ENCODE measurements at places on chromosomes 12 and 14.

GRCh38 chr12:85779768-85780167 is 56.4 kb downstream of the RASSF9 start:
- no peaks in the 10 kb centered on the region for H3K27me3 ChIP-seq
- no peak overlapping the region for H3K4me3 ChIP-seq

- H3K27me3 ChIP-seq = no peaks in the 10 kb centered on the region
- no peaks in the 10 kb centered on the region for H3K36me3 ChIP-seq
- no peak overlapping the region for H3K4me3 ChIP-seq
- DNase-seq = no peak
- no peaks in the 10 kb centered on the region for H3K4me1 ChIP-seq
These were observed 499.2 kb downstream of the CCER1 start for GRCh38 chr12:90455756-90456155.

DNA sequence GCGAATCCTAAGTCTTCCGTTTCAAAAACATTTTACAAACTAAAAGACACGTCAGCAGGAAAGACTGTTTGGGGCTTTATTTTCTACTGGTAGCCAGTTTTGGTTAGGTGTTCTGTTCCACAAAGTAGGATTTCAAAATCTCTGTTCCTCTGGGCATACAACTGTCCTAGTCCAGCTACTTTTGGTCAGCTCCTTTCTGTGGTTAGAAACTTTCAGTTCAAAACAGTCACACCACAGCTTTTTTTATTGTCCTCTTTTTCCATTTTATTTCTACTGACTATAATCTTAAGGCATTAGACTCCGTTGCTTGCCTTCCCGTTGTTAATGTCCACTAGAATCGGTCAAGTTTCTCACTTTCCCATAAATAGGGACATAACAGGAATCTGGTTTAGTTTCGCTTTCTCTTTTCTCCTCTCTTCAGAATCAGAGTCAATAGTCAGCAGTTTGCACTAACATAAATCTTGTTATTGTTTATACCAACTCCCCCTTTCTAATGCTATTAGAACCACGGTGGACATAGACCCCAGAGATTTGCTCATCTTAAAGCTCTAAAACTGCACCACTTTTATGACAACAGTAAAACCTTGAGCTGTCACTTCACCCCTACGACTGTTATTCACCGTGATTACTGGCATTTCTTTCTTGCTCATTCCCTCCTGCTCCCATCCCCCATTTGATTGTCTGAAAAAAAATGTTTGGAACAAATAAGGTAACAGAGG is 41.5 kb upstream of the NPAS3 start:
- no peak for DNase-seq
- no peaks in the 10 kb centered on the region for H3K27me3 ChIP-seq
- peak overlapping the region; percentile 30 for H3K4me3 ChIP-seq
- peak overlapping the region; percentile 57 for H3K27ac ChIP-seq
- no peaks in the 10 kb centered on the region for H3K4me1 ChIP-seq

GRCh38 chr14:65229748-65230728 is 127.7 kb upstream of the MAX start:
- H3K4me1 ChIP-seq = peaks cover 15% of the 10 kb centered on the region
- H3K4me3 ChIP-seq = peak overlapping the region; percentile 22
- DNase-seq = peak; percentile 49

- H3K27ac ChIP-seq = no peak overlapping the region
- H3K27me3 ChIP-seq = no peaks in the 10 kb centered on the region
- H3K36me3 ChIP-seq = no peaks in the 10 kb centered on the region
- no peaks in the 10 kb centered on the region for H3K4me1 ChIP-seq
- peak; percentile 16 for DNase-seq
- H3K4me3 ChIP-seq = no peak overlapping the region
These were observed 100.8 kb downstream of the PPM1A start for GRCh38 chr14:60349663-60350365.

GRCh38 chr14:50860478-50861086 is 11.3 kb upstream of the ABHD12B start:
- H3K27me3 ChIP-seq = no peaks in the 10 kb centered on the region
- H3K36me3 ChIP-seq = no peaks in the 10 kb centered on the region
- peaks cover 10% of the 10 kb centered on the region for H3K4me1 ChIP-seq
- peak overlapping the region; percentile 35 for H3K4me3 ChIP-seq
- DNase-seq = peak; percentile 88
- peak overlapping the region; percentile 63 for H3K27ac ChIP-seq

DNA sequence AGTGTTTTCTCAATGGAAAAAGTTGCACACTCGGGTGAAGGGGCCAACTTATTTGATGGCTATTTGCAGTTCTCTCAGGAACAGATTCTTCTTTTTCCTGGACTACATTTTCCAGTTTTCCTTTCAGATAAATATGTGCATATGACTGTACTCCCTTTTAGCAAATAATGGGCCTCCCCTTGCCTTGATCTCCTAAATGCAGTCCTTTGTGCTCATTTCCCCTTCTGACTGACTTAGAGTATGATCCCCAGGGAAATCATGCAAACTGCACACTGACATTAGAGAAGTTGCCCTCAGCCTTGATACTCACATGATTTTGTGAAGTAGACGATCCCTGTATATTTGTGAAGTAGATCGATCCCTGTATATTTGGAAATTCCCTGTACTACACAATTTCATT is 492.9 kb upstream of the NOVA1 start:
- H3K27me3 ChIP-seq = no peaks in the 10 kb centered on the region
- H3K4me1 ChIP-seq = no peaks in the 10 kb centered on the region
- H3K27ac ChIP-seq = no peak overlapping the region
- H3K36me3 ChIP-seq = no peaks in the 10 kb centered on the region

DNA sequence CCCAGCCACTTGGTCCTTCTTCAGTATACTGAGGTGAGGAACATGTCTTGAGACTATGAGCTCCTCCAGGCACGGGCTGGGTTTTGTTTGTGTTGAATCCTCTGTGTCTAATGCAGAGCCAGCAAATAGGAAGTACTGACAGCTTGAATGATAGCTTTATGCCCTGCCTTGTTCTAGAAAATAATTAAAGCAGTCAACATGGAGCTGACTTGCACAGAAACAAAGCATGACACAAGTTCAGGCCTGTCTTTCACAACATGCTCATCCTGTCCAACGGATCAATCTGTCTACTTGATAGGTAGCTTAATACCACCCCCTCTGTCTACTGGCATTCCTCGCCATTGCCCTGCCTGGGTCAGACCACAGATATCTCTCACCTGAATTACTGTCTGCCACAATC is 140.9 kb downstream of the ESRRB start:
- no peaks in the 10 kb centered on the region for H3K36me3 ChIP-seq
- H3K4me3 ChIP-seq = no peak overlapping the region
- no peaks in the 10 kb centered on the region for H3K4me1 ChIP-seq

DNA sequence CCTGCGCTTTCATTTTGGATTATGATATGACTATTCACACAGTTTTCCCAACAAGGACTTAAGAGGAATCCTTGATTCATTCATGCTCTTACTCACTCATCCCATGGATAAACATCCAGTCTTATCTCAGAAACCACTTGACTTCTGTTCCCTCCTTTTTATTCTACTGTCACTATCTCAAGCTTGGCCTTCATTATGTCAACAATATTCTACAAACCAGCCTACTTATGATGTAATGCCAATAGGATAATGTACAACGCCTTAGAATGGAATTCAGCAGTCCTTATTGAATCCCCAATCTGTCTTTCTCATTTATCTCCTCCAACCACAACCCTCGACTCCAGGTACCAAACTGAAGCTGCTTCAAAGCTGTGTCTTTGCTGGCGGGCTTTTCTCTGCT is 448.5 kb downstream of the PDZRN4 start:
- no peaks in the 10 kb centered on the region for H3K27me3 ChIP-seq
- no peaks in the 10 kb centered on the region for H3K4me1 ChIP-seq
- no peak overlapping the region for H3K27ac ChIP-seq
- no peak overlapping the region for H3K4me3 ChIP-seq
- H3K36me3 ChIP-seq = no peaks in the 10 kb centered on the region
- no peak for DNase-seq

GRCh38 chr14:29911810-29912209 is 15.8 kb downstream of the PRKD1 start:
- no peak for DNase-seq
- no peak overlapping the region for H3K4me3 ChIP-seq
- H3K27me3 ChIP-seq = no peaks in the 10 kb centered on the region
- no peak overlapping the region for H3K27ac ChIP-seq

DNA sequence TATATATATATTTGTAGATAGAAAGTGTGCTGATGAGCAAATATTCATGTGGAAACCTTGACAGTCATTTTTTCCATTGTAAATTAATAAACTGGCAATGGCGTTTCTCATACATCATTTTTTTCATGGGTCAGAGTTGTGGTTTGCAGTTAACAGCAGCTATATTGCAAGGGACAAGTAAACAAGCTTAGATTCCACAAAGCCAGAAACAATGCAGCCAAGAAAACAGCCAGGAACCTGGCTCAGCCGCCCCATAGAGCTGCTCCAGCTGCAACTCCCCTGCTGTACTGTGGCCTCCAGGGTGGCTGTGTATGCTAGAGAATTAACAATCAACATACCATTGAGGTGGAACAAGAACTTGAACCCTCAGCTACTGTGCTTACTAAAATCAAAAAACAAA is 298.2 kb downstream of the TMEM132D start:
- H3K4me3 ChIP-seq = no peak overlapping the region
- no peak overlapping the region for H3K27ac ChIP-seq
- no peaks in the 10 kb centered on the region for H3K36me3 ChIP-seq
- H3K4me1 ChIP-seq = no peaks in the 10 kb centered on the region

- no peaks in the 10 kb centered on the region for H3K27me3 ChIP-seq
- peaks cover 57% of the 10 kb centered on the region for H3K4me1 ChIP-seq
- no peak overlapping the region for H3K4me3 ChIP-seq
- H3K36me3 ChIP-seq = no peaks in the 10 kb centered on the region
- DNase-seq = peak; percentile 46
These were observed 254.0 kb upstream of the ATP2B1 start for GRCh38 chr12:89962648-89963047.

- H3K27me3 ChIP-seq = no peaks in the 10 kb centered on the region
- no peaks in the 10 kb centered on the region for H3K36me3 ChIP-seq
- H3K4me1 ChIP-seq = no peaks in the 10 kb centered on the region
- H3K4me3 ChIP-seq = no peak overlapping the region
- peak overlapping the region; percentile 58 for H3K27ac ChIP-seq
These were observed 268.3 kb upstream of the PRKD1 start for GRCh38 chr14:30195941-30196340.

GRCh38 chr14:90987140-90987539 is 73.3 kb downstream of the RPS6KA5 start:
- no peak overlapping the region for H3K27ac ChIP-seq
- H3K4me1 ChIP-seq = no peaks in the 10 kb centered on the region
- no peaks in the 10 kb centered on the region for H3K27me3 ChIP-seq
- no peak overlapping the region for H3K4me3 ChIP-seq

DNA sequence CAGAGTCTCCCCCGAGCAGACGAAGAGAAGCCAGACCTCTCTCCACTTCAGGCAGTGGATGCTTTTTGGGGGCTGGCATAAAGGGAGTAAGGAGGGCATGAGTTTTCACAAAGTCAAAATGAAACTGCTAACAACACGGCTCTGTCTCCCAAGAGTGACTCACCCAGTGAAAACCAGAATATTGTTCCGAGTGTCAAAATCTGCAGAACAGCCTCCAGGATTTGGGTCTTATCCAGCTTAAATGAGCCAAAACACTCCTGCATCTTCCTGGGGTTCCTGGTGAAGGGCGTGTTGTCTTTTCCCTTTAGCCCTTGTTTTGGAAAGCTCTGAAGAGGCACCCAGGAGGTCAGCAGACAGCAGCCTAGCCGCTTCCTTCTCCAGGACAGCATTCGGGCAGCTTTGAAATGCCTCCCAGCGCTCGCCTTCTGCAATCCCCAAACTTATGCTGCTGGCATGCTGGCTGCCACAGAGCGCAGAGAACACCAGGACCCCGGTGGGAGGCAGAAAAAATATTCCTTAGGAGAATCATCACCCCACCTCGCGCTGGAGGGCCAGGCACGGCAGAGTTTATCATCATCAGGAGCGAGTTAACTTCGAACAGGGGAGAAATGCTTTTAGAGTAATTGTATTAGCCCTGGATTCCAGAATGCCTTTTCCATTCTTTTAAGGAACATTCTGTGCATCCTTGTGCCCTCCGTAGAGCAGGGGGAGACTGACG is 117.7 kb upstream of the NCOR2 start:
- H3K4me3 ChIP-seq = no peak overlapping the region
- H3K4me1 ChIP-seq = peaks cover 13% of the 10 kb centered on the region
- H3K27me3 ChIP-seq = no peaks in the 10 kb centered on the region
- DNase-seq = no peak
- H3K27ac ChIP-seq = peak overlapping the region; percentile 86
- H3K36me3 ChIP-seq = no peaks in the 10 kb centered on the region

DNA sequence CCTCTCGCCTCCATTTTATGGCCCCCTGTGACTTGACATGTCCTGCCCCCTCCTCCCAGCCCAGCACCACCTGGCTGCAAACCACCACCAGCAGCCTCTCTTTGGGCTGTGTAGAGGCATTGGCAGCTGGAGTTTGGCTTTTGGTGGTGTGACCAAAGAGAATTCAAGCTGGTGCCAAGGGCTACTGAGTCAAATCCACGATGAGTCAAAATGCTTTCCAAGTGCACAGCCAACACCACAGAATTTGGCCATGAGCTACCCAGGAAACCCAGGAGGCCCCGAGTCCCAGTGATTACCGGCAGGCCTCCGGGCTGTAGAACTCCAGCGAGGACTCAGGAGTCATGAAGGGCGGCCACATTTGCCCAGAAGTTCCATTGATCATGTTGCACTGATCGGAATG is 53.8 kb downstream of the SCARB1 start:
- no peak overlapping the region for H3K4me3 ChIP-seq
- no peak for DNase-seq
- no peaks in the 10 kb centered on the region for H3K4me1 ChIP-seq
- H3K27me3 ChIP-seq = no peaks in the 10 kb centered on the region

DNA sequence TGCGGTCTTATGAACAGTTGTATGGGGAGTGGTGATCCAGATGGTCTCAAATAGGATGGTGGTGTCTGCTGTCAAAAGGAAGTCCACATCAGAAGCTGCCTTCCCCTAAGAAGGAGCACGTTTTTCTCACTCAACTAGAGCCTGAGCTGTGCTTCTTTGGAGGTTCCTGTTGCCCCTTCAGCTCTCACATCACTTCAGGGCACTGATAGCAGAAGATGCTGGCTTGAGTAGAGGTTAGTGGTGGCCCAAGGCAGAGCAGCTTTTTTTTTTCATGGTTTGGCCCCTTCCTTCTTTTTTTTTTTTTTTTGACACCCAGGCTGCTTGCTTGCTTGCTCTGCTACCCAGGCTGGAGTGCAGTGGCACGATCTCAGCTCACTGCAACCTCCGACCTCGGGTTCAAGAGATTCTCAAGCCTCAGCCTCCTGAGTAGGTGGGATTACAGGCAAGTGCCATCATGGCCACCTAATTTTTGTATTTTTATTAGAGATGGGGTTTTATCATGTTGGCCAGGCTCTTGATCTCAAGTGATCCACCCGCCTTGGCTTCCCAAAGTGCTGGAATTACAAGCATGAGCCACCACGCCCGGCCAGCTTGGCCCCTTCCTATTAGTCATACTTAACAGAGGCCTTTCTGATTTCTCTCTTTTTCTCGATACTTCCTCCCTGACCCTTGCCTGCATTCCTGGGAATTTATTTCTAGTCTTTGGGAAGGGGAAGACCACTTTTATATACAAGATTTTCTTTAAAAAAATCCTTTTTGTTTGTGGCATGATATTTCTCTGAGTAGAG is 31.6 kb downstream of the KLRD1 start:
- H3K27me3 ChIP-seq = no peaks in the 10 kb centered on the region
- no peak overlapping the region for H3K27ac ChIP-seq
- no peaks in the 10 kb centered on the region for H3K4me1 ChIP-seq
- DNase-seq = no peak
- H3K36me3 ChIP-seq = no peaks in the 10 kb centered on the region

GRCh38 chr14:36019126-36019525 is 157.4 kb downstream of the PTCSC3 start:
- no peaks in the 10 kb centered on the region for H3K36me3 ChIP-seq
- H3K27me3 ChIP-seq = no peaks in the 10 kb centered on the region
- no peak overlapping the region for H3K4me3 ChIP-seq
- H3K27ac ChIP-seq = no peak overlapping the region

- H3K27ac ChIP-seq = peak overlapping the region; percentile 78
- peak overlapping the region; percentile 83 for H3K4me3 ChIP-seq
- DNase-seq = no peak
- H3K27me3 ChIP-seq = no peaks in the 10 kb centered on the region
These were observed 694 bp downstream of the AKAP5 start for GRCh38 chr14:64465831-64466554.

All from transverse colon (tissue), 4 donors.